Activated T-helper 1 cell treated with anti-CD3 and anti-CD28 coated beads, Interleukin-12 subunit alpha, Interleukin-12 subunit beta, Interleukin-2, Interleukin-4 antibody, amounts not matched to agents 30 ng/mL and 10 ng/mL and 1 ng/mL, durations not matched to agents 14 hours and 24 hours and 36 hours (primary cell): ENCODE measurements at places on chromosomes 2 and 18.

DNA sequence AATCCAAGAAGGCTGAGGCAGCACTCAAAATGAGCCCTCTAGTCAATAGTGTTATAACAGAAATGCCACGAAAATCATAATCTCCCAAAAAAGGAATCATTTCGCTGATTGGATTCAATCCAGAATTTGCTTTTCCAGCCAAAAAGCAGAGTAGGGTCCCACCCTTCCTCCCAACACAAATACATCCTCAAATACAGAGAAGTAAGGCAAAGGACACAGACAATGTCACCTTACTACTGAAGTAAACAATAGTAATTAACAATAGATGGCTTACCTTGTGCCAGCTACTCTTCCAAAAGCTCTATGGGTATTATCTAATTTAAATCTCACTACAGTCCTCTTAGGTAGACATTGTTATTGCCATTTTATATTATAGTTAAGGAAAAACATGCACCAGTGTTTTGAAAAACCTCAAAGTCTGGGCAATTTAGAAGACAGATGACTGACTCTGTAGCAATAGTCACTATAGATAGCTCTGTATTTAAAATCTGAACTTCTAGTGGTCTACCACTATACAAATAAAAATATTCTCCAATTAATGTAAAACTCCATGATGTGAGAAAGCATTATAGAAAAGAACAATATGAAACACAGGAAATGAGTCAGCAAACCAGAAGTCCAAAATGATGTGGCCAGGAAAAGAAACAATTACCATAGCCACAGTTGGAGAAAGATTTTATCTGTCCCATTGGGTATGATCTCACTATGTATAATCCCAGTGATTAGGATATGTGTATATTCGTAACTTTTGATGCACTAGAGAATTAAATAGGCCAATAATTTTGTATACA lies 305.0 kb upstream of the ERBB4 start:
- no peak for DNase-seq

DNA sequence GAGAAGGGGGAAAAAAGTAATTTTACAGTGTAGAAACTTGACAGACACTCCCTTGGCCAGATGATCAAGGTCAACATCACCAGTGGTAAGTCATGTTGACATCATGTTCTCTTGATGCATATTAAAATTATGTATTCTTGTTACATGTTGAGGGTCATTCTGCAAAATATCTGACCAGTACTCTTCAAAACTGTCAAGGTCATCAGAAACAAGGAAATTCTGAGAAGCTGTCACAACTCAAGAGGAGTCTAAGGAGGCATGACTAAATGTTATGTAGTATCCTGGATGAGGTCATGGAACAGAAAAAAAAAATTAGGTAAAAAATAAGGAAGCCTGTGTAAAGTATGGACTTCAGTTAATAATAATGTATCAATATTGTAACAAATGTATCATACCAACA lies 6.3 kb downstream of the SGPP2 start:
- no peak for DNase-seq

DNA sequence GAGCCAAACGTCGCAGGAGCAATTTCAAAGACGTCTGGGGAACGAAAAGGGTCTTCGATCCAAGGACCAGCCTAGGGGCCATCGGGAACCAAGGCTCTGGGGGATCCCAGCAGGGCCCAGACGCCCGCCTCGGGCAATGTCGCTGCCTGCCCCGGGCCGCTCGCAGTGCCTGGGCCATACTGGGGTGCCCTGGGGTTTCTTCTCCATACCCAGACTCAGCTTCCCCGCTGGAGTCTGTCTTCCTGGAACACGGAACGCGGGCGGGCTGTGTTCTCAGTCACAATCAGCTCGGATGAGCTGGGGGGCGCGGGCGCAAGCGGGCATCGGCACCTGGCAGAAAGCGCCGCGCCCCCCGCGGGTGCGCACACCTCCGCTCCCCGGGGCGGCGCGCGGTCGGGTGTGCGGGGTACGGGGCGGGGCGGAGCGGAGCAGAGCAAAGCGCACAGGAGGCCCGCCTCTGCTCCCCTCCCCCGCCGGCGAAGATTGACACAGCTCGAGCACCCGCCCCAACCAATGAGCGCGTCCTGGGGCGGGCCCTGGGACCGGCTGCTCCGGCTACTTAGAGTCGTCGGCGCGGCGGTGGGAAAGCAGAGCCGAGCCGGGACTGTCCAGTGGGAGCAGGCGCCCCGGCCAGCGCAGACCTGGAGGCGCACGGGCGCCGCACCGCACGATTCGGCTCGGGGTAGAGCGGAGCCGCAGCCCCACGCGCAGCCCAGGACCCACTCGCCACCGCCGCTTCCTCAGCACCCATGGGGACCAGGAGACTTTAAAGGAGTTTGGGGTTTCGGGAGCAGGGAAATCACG lies at the start of gene LRATD1:
TSS of gene LRATD1 (plus strand) at position 585 of the 804 bp plus-strand sequence. CDS start 1,263 bp downstream, outside the sequence.
- DNase-seq: no peak

GRCh38 chr2:230661072-230661957 lies 51.3 kb upstream of the CAB39 start:
- DNase-seq: peak; percentile 67
